NCI-H524 (cell line): ENCODE measurements at places on chromosomes 6 and 20.

DNA sequence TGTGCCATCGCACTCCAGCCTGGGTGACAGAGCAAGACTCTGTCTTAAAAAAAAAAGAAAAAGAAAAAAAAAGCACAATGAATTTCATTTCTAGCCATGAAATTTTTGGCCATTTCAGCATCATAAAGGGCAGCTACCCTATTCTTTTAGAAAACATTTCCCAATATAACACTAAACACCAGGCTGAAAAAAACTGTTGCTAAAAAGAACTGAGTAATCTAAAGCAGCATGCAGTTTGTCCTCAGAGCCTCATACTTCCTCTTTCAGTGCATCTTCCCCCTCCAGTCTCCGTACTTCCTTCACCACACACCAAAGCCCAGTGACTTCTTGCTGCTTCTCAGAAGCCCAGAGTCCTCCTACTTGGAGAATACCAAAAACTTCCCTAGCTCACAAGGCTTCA, 5.6 kb upstream of the IFNGR1 start:
- DNase-seq, result no peak

GRCh38 chr6:33343953-33344611, 26.5 kb upstream of the ZBTB22 start:
- DNase-seq, result no peak

DNA sequence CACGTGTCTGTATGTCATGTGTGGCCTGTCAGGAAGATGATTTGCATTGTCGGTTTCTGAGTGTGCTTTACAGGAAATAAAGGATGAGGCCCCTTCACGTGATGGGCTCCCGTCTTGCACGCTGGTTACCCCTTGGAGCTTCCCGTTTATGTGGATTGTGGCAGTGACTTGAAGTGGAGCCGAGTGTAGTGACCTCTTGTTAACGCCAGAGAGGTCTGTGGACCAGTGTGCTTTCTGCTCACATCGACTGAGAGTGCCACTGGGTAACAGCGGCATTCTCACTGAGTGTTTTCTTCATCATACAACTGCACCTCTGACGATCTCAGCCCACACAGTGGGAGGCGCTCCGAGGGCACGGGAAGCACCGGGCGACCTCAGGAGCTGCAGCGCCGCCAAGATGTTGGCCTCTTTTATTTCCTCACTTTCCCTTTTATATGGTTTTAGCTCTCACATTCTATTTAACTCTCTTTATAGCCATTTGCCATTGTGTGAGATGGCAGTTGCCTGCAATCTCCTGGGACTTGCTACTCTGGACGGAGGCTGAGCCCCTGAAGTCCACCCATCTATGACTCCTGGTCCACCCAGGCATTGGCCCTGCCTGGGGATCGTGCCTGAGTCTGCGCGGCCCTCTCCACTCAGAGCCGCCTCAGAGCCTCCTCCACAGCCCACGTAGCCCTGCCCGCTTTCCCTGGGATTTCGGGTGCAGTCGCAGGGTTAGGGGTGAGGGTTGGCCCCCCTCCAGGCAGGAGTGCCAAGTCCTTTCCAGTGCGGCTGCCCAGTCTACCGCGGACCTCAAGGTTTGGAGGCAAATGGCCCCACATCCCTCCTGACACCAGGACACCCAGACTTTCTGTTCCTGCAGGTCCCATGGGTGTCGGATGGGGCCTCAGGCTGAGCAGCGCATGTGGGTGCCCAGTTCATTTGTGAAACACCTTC, 238.9 kb downstream of the ERMARD start:
- no peak for DNase-seq

- DNase-seq, result peak; percentile 53
Observed at GRCh38 chr6:113825781-113826180, 31.4 kb upstream of the MARCKS start.

- no peak for DNase-seq
Observed at GRCh38 chr20:44219791-44220190, 9.2 kb upstream of the OSER1 start.

- no peak for DNase-seq
Observed at GRCh38 chr20:32697608-32698007, 23.9 kb upstream of the C20orf203 start.

DNA sequence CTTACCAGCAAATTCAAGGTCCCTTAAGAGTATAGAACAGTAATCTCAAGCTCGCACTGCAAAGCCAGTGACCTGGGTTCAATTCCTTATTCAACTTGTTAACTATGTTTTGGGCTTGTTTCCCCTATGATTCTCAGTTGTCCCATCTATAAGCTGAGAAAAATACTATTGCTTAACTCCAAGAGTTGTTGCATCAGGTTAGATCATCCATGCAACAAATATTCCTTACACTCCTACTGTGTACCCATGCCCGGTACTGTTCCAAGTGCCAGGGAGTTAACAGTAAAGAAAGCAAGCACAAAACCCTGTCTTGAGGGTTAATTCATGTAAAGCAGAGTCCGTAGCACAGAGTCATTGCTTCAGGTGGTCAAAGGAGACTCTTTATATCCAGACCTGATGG, 247.3 kb downstream of the MAFB start:
- DNase-seq, result no peak

- no peak for DNase-seq
Observed at GRCh38 chr6:53011979-53012378, 16.9 kb upstream of the GSTA4 start.

- no peak for DNase-seq
Observed at GRCh38 chr6:54291146-54291545, 17.1 kb upstream of the TINAG start.

DNA sequence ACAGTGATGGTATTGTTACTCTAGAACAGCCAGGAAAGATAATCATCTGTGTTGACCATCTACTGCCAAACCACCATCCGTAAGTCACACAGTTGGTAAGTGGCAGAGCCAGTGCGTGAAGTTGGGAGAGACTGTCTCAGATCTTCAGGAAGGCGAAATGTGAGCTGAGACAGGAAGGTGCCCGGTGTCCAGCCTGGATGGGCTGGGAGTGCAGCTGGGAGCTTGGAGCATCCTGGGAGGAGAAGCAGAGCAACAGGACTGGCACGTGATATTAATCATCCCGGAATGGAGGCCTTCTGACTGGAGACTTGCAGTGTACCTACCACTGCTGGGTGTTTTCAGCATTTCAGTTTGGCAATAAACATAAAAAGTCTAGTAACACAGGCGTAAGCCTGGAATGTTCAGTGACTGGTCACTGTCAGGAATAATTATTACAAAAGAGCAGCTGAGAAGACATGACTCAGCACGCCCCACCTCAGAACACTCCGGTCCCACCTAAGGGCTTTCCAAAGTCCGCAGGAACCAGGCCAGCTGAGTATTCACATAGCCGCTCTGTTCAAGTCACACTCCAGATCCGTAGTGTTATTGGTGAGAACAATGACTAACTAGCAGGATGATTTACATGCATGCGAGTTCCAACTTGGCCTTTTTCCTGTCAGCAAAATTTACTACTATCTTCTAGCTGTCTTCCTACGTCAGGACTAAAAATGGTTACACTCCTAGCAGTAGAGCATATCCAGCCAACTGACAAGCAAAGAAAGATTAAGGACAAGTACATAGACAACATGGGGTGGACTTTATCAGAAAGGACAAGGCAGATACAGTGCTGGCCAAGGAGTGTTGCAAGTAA, 45.1 kb upstream of the PNRC1 start:
- no peak for DNase-seq

DNA sequence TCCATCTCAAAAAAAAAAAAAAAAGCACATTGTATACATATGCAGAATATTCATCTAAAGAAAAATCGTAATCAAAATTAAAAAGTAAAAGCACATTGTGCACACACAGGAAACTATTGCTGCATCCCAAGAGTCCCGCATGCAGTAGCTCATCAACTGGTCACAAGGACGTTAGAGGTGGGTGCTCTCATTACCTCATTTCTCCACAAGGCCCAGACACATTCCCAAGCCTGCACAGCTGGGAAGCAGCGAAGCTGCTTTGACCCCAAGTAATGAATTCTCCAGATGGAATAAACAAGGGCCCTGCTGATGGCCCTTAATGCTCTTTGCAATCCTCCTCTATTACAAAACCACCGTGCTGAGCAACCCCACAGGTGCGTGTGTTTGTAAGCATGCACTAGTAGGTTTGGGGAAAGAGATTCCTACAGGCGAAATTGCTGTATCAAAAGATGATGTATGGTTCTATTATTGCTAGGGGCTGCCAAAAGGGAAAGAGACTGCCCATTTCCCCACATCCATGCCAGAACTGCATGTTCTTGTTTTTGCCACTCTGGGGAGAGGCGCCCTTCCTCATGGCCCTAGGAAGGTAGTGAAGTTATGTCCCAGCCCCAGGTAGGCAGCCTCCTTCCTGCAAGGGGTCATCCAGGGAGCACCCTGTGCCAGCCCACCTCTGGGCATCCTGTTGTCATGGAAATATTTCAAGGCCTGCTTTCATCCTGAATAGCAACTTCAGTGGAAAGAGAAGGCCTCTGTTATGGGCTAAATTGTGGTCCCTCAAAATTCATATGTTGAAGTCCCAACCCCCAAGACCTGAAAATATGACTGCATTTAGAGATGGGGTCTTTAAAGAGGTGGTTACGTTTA, 34.6 kb upstream of the PTGIS start:
- DNase-seq, result no peak

GRCh38 chr20:37326666-37327065, 19.3 kb upstream of the SRC start:
- DNase-seq, result no peak

- no peak for DNase-seq
Observed at GRCh38 chr6:124056407-124057334, 253.0 kb downstream of the NKAIN2 start.

- DNase-seq, result no peak
Observed at GRCh38 chr6:7033202-7033601, 74.6 kb upstream of the RREB1 start.

DNA sequence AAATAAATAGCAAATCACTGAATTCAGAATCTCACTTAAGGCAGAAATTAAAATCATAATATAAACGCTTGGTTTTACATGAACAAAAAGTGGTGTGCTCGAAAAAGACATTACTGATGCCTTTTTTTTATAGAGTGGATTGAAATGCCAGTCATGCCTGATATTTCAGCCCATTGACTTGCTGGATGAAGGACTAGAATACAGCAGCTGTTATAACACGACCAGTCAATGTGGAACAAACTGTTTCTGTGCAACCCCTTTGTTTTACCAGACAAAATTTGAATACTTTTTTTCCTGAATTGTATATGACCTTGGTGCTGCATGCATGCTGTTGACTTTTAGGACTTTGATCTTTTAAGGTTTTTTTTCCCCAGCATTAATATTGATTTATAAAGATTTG, 150.0 kb downstream of the QKI start:
- no peak for DNase-seq

DNA sequence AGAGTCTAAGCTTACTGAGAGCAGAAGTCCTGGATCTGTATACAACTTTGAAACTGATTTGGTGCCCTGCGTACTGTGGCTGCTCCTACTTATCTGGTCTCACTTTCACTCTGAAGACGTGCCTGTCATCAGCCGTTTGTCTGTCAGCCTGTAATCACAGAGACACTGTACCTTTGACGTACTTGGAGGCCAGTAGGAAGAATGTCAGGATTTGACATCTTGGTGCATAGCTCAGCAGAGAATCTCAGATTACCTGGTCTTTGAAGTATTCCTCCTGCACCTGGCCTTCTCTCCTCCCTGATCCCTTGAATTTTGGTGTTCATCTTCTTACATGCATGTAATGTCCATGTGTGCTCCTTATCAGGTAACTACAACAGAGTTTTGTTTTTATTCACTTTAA, 37.7 kb downstream of the DSE start:
- no peak for DNase-seq

- no peak for DNase-seq
Observed at GRCh38 chr6:132228894-132229293, 172.4 kb downstream of the MOXD1 start.

DNA sequence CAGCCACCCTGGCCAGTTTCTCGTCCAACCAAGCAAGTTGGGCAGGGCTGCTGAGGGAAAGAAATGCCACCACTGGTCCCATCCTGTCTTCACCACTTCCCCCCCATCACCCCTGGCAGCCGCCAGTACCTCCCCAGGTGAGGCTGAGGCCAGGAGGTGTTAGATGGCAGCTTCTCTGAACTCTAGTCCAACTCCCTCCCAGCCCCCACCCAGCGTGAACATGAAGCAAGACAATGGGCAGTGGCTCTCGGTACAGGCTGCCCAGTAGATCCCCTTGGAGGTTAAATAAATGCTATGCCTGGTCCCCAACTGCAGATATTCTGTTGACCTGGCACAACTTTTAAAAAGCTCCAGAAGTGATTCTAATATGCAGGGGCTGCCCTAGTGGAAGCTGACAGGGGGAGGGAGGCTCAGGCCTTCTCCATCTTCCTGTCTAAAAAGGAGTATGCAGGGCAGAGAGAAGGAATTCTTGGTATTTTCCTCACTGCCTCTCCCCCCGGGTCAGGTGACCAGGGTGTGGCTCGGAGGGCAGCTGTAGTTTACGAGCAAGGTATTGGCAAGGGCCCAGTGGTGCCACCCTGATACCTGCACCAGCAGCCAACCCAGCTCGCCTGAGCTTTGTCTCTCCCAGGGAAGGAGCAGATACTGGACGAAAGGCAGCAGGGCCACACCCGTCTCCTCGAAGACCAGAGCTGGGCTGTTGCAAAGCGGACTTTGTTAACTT, 25.7 kb downstream of the KCNK5 start:
- no peak for DNase-seq
